D721Med (cell line): ENCODE measurements at places on chromosomes 3 and 15.

DNA sequence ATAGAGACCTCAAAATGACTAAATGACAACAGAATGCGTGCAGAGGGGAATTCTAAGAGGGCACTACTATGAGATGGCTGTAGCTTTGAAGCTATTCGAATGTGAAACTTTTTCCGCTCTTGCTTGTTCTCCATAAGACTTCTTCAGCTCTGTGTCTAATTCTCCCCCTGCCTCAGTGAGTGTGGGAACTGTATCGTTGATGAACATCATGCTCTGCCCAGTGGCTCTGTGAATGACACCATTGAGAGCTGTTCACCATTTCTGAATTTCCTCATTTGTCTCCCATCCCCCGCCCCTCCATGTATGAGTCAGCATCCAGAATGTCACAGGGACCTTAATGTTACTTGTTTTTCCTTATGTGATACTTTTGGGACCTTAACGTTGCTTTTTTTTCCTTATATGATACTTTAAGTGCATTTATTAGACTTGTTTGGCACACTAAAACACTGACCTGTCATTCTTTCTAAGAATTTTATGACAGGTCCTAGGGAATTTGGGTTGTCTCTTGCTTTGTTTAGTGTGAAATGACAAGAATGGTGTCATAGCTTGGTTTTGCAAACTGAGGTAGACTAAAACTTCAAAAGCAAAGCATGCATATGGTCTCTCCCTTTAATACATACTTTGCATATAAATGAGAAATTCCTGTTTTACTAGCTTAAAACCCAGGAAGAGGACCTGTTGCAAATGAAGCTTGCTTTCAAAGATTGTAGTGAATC is 99.6 kb downstream of the FNDC3B start:
- DNase-seq, result no peak

- no peak for DNase-seq
Measured at GRCh38 chr3:58645726-58646125, 20.8 kb downstream of the FAM3D start.

- no peak for DNase-seq
Measured at GRCh38 chr3:179186426-179186825, 38.3 kb downstream of the PIK3CA start.

DNA sequence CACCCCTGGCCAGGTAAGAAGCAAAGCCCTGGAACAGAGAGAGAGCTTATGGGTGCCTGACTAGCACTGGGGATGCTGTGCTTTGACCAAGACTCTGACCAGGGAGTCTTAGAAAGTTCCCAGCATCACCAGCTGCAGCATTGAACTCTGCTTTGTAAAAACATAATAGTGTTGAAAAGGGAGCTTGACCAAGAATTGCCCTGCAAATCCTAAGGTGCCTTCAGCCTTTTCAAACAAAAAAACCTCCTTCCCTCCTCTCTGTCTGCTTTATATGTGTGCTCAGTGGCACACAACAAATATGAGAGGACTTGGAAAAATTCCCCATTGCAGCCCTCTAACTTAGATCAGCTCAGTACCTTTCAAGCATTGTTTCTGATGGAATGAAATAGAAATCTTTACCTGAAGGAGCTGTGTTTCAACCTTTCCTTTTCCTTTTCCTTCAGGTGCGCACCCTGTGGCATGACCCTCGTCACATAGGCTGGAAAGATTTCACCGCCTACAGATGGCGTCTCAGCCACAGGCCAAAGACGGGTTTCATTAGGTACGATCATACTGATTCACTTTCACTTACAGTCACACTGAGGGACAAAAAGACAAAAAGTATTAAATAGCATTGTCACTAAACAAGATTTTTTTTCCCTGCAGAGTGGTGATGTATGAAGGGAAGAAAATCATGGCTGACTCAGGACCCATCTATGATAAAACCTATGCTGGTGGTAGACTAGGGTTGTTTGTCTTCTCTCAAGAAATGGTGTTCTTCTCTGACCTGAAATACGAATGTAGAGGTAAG is 13.0 kb downstream of the THBS1 start:
- DNase-seq, result no peak

- no peak for DNase-seq
Measured at GRCh38 chr15:39114690-39115378, 466.0 kb upstream of the THBS1 start.

GRCh38 chr3:49781415-49782199 is 4.7 kb downstream of the IP6K1 start:
- peak; percentile 40 for DNase-seq

DNA sequence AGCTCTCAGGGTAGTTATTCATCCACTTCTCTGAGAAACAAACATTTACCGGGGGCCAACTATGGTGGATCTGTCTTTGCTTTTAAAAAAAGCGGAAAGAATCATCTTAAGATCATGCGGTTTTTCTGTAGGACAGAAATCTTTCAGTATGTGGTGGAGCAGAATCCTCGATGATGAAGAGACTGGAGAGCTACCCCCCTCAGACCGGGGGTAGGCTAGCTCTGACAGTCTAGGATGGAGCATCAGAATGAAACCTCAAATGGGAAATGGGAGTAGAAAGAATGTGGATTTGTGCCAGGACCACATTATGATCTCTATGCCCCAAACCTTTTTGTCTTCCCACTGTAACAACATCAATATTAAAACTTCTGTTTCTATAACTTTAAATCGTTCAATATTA is 30.3 kb downstream of the TPRG1 start:
- no peak for DNase-seq

DNA sequence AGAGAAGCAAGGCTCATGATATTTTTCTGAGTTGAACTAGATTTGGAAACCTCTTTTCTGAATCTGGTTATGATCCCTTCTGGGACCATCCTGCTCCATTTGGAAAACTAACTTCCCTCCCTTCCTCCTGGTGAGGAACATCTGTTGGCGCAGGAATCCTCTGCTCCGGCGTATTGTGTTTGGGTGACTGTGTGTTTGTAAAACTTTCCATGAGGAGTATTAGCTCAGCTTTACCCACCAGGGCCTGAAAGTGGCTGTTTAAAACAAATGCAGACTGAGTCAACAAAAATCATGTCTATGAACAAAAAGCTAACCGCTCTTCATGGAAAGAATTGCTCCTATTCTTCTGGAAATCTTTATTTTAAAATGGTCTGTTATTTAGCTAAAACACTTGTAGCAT is 17.7 kb downstream of the STARD9 start:
- no peak for DNase-seq

DNA sequence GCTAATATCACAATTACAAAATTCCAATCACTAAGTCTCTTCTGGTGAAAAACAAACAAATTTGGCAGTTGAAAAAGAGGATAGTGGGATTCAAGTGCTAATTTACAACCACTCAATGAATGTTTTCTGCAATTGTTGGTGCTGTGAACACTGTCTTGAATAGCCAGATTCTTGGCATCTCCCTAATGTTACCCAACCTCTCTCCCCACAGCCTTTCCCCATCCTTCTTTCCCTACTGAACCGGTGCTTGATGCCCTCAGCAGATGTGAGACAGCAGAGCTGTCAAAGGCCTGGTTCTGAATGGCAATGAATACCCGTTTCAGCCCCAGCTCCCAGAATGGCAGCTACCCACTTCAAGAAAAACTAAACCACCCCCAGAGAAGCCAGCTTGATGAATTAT is 22.5 kb upstream of the BHLHE40 start:
- no peak for DNase-seq

DNA sequence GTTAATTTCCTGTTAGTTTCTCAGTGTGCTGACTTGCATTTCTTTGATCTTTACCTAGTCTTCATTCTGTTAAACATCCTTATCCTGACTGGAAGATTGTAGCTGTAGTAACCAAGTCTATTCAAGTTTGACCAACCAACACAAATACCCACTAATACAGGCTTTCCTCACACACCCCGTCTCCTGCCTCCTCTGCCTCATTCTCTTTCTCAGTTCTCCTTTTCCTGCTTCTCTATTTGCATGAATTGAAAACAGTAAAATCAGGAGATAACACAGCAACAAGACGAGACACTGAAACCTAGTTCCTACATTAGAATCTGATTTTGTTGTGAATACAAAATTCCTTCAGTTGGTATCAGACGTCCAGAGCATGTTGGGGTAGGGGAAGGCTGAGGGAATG is 116.9 kb upstream of the ARPP21 start:
- DNase-seq, result no peak

GRCh38 chr3:188151438-188151837 is 2.5 kb upstream of the LPP start:
- no peak for DNase-seq

- no peak for DNase-seq
Measured at GRCh38 chr15:88705769-88706165, 67.0 kb downstream of the ISG20 start.

GRCh38 chr3:32355751-32356291 is 35.8 kb upstream of the CMTM7 start:
- no peak for DNase-seq

GRCh38 chr3:196803891-196804468 is 63.7 kb upstream of the SENP5 start:
- DNase-seq, result no peak

DNA sequence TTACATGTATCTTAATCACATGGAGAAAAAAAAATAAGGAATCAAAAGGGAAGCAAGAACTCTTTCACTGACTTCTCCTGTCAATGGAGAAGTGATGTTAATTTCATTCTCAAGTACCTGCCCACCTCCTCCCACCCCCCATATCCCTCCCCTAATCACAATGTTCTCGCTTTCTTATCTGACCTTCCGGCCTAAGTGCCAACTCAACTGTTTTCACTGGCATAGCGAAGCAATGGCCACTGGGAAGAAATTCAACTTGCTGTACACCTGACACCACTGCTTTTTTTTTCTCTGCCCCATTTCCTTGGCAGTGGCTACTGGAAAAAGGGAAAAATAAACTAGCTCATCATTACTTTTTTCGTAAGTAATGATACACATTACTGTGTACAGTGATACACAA is 3.8 kb downstream of the SGO1 start:
- DNase-seq, result no peak

GRCh38 chr3:152444029-152444641 is 175.4 kb downstream of the MBNL1 start:
- DNase-seq, result no peak

DNA sequence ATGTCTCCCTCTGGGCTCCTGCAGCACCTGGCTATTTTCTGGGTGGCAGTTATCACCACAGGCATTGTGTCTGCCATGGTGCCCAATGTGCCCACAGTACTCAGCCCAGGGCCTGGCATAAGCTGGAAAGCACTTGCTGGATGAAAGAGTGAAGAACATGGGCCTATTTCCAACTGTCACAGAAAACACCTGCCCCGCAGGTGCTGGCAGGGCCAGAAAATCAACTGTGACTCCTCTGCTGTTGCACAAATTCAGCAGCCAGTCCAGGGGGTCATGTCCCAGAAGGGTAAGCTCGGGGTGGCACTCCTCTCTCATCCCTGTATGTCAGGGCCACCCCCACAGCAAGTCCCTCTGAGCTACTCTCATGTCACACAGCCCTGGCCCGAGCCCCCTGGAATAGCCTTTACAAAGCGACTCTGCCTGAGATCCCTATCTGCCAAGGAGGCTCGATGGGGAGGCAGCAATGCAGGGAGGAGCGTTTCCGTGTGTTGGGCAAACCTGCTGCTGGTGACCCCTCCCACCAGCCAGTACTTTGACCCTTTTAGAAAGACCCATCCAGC is 16.9 kb downstream of the ITIH3 start:
- DNase-seq, result no peak

GRCh38 chr3:43190670-43191069 is 84.8 kb upstream of the POMGNT2 start:
- no peak for DNase-seq

DNA sequence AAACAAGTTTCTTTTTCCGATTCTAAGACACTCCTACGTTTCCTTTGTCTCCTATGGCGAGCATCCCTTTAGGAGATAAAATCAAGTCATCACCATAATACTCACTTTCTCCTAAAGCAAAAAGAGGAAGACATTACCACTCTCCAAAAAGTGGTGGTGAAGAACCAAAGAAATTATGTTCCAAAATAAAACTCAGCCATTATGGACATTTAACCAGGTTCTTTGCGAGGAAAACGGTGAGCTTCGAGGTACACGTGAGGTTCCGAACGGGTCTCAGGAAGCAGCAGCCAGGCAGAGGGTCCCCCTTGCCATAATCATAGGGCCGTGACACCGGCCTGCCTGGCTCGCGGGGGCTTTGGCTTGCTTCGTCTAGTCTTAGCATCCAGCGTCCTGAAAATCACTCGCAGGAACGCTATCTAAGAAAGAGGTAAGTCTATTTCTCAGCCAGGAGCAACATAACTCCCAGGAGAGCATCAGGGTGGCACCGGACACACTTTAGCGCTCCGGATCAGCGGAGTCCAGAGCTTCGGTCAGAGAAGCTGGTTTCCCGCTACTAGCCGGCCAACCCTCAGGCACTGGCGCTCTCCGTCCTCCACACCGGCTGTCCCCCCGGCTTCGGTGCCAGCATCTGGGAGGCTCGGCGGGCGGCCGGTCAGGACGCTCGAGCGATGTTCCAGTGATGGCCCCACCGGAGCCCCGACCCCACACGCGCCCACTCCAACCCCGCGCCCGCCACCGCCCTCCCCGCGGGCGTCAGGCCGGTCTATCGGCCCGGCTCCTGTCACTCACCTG is 581 bp downstream of the IP6K1 start:
- DNase-seq, result no peak

GRCh38 chr3:105140899-105141367 is 225.8 kb upstream of the ALCAM start:
- DNase-seq, result no peak

DNA sequence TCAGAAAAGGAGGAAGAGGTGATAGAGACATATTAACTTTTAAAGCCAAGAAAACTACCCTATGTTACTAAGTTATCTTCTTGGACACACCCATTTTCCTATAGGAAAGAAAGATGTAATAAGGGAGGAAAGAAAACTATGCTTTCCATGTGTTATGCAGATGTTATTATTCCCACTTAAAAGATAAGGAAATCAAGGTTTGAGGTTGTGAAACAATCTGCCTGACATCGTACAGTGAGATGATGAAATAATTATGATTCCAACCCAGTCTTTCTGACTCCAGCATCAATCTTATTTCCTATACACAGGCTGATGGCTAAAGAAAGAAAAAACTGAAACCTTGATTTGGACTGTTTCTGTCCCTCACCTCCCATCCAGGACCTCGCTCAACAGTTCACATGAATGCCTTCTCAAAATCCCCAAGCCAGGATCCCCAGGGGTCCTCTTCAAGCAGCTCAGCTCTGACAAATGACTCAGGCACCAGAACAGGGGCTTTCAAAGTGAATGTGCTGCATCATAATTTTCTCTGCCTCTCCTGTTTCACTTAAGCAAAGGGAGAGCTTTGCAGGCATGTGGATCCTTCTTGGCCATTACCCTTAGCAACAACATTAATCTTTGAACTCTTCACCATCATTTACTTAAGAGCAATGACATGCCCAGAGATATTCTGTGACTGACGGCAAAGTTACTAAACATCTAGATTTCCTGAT is 12.4 kb upstream of the EID1 start:
- no peak for DNase-seq

DNA sequence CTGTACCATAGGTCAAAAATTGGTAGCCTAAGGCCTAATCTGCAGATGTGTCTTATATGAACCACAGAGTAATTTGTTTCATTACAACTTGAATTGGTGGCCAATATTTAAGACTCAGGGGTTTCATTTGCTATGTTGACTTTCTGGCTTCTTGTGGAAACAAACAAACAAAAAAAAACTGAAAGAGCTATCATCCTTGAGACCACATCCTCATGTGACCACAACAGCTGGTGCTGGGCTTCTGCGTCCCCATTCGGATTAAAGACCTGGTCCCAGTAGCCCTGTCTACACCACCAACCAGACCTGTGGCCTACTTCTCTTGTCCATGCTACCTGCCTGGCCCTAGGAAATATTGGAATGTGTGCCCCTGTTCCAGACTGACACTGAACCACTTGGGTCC is 61.7 kb downstream of the STRIT1 start:
- no peak for DNase-seq

GRCh38 chr3:141454906-141455602 is 31.8 kb upstream of the RASA2 start:
- DNase-seq, result peak; percentile 80
